Activated CD4-positive, alpha-beta memory T cell treated with anti-CD3 and anti-CD28 coated beads, Interleukin-2, amount 10 ng/mL, durations not matched to agents 7 days and 5 days (primary cell): ENCODE measurements at places on chromosomes 16 and 17. TPM values are rescaled to one million over a fixed set of nuclear protein-coding genes. Genes with fewer than 3 reads are reported as not detected.
A peak's percentile ranks its signal among the peaks of the same experiment; 100 is the strongest.

The HEATR3 gene
- 21.3 TPM for total RNA-seq

The PDILT gene
- total RNA-seq: not detected

The SCGB1C2 gene
- total RNA-seq: not detected

The PGS1 gene
- 75.5 TPM for total RNA-seq

The TEKT1 gene
- total RNA-seq: not detected

The UNC13D gene
- 190 TPM for total RNA-seq

The LGALS9C gene
- total RNA-seq: 3.0 TPM

The HAGHL gene
- 8.9 TPM for total RNA-seq

The NUDT7 gene
- total RNA-seq: 5.3 TPM

The MMD gene
- 29.6 TPM for total RNA-seq

The RGS9 gene
- total RNA-seq: 31.2 TPM

The ST6GALNAC2 gene
- total RNA-seq: 0.25 TPM

The ITGB4 gene
- total RNA-seq: 0.68 TPM

The RAC3 gene
- total RNA-seq: 7.9 TPM

The TMEM256 gene
- total RNA-seq: 77.0 TPM

GRCh38 chr17:35931794-35932425, 1.3 kb upstream of the RDM1 start:
- H3K36me3 ChIP-seq: peaks cover 15% of the 10 kb centered on the region
- H3K27ac ChIP-seq: no peak overlapping the region
- peaks cover 29% of the 10 kb centered on the region for H3K4me1 ChIP-seq
- no peak for DNase-seq
- H3K4me3 ChIP-seq: no peak overlapping the region

GRCh38 chr17:75152922-75153779, 1.2 kb downstream of the JPT1 start:
- peaks cover 49% of the 10 kb centered on the region for H3K4me1 ChIP-seq
- peak overlapping the region; percentile 81 for H3K27ac ChIP-seq
- H3K27me3 ChIP-seq: no peaks in the 10 kb centered on the region

GRCh38 chr17:5373112-5373511, 46.4 kb downstream of the NUP88 start:
- H3K36me3 ChIP-seq: peaks cover 45% of the 10 kb centered on the region
- H3K4me1 ChIP-seq: peaks cover 2% of the 10 kb centered on the region
- no peak overlapping the region for H3K4me3 ChIP-seq
- no peaks in the 10 kb centered on the region for H3K27me3 ChIP-seq

- H3K36me3 ChIP-seq: peaks cover 48% of the 10 kb centered on the region
- peaks cover 14% of the 10 kb centered on the region for H3K27me3 ChIP-seq
- no peak overlapping the region for H3K27ac ChIP-seq
- H3K4me1 ChIP-seq: peaks cover 59% of the 10 kb centered on the region
These were observed 4.5 kb downstream of the RMI2 start for GRCh38 chr16:11349599-11350276.

DNA sequence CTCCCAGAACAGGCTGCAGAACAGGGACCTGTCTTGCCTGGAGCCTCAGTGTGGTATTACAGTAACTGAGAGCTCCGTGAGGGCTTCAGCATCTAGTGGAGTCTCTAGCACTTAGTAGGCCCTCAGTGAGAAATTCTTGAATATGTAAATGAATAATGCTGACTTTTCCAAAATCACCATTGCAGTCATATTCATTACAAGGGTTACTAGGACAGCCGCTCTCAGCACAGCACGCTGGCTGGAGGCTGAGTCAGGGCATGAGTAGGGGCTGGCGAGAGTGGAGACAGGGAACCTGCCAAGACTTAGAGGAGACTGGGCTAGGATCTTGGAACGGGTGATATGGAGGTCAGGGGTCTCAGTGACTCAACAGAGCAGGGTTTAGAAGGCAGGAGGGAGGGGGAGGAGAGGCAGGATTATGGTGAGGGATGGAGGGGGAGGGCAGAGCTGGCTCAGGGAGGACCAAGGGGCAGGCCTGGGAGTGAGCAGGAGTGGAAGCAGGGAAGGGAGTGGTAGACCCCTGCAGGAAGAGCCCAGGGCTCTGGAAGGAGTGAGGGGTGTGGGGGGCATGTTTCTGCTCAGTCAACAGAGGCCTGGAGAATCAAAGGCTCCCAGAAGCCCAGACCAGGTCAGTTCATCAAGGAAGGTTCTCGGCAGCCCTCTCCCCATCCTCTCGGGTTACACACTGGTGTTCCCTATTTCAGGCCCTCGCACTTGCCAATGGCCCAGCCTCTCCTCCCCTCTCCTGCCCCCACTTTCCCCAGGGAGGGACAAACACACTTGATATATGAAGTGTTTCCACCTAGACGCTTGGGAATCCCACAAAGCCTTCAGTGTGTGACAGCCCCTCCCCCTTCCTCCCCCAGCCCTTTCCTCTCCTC, 42.3 kb downstream of the FZD2 start:
- H3K27me3 ChIP-seq: peaks cover 8% of the 10 kb centered on the region
- no peaks in the 10 kb centered on the region for H3K36me3 ChIP-seq
- H3K27ac ChIP-seq: no peak overlapping the region
- H3K4me3 ChIP-seq: no peak overlapping the region

- no peak overlapping the region for H3K27ac ChIP-seq
- no peak overlapping the region for H3K4me3 ChIP-seq
- no peaks in the 10 kb centered on the region for H3K36me3 ChIP-seq
- peaks cover 8% of the 10 kb centered on the region for H3K27me3 ChIP-seq
These were observed 15.8 kb upstream of the ITGAM start for GRCh38 chr16:31243734-31244670.

- no peak overlapping the region for H3K27ac ChIP-seq
- DNase-seq: no peak
- no peak overlapping the region for H3K4me3 ChIP-seq
These were observed 107.8 kb downstream of the CRLF3 start for GRCh38 chr17:30716461-30717290.

- no peak for DNase-seq
- H3K27ac ChIP-seq: no peak overlapping the region
- peaks cover 25% of the 10 kb centered on the region for H3K36me3 ChIP-seq
- H3K4me1 ChIP-seq: peaks cover 28% of the 10 kb centered on the region
These were observed 2.2 kb upstream of the RPL38 start for GRCh38 chr17:74201250-74201649.

- no peak overlapping the region for H3K4me3 ChIP-seq
- H3K4me1 ChIP-seq: peaks cover 15% of the 10 kb centered on the region
- H3K27ac ChIP-seq: no peak overlapping the region
- H3K36me3 ChIP-seq: no peaks in the 10 kb centered on the region
These were observed 104.8 kb downstream of the MGAT5B start for GRCh38 chr17:76973040-76973439.

DNA sequence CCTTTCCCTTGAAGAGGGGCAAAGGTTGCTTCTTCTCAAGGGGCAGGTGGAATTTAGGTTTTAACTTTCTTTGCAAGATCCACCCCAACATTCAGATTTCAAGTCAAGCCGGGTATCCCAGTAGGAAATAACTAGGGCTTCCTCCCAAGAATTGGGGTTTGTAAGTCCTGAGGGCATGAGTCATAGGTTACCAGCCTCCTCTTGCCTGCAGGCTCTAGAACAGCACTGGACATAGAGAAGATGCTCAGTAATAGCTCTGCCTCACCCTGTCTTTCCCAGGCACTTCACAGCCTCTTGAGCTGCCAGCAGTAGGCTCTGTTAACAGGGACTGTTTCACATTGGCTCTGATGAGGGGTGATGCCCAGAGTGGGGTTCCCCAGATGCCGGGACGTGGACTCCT, 35.8 kb upstream of the ZFP90 start:
- peaks cover 11% of the 10 kb centered on the region for H3K27me3 ChIP-seq
- no peaks in the 10 kb centered on the region for H3K36me3 ChIP-seq
- no peaks in the 10 kb centered on the region for H3K4me1 ChIP-seq
- no peak for DNase-seq
- no peak overlapping the region for H3K4me3 ChIP-seq

- H3K4me3 ChIP-seq: no peak overlapping the region
- H3K27ac ChIP-seq: no peak overlapping the region
- no peaks in the 10 kb centered on the region for H3K27me3 ChIP-seq
- H3K4me1 ChIP-seq: peaks cover 4% of the 10 kb centered on the region
- no peak for DNase-seq
- no peaks in the 10 kb centered on the region for H3K36me3 ChIP-seq
These were observed 298.2 kb upstream of the C16orf82 start for GRCh38 chr16:26768385-26769010.

DNA sequence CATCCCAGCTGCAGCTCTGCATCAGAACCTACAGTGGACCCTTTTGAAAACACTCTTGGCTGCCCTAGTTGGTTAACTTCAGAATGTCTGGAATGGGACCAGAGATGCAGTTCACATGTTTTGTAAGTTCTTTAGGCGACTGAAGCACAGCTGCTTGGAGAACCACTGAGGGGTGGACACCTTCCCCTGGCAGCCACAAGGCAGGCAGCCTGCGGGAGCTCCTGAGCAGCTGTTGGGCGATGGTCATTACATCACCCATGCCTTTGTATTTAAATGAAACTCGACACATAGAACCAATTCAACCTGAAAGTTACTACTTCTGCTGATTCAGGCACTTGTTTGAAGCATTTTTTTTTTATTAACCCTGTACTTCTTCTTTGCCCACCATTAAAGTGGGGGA, 151.5 kb downstream of the LGALS9B start:
- no peak overlapping the region for H3K27ac ChIP-seq
- no peak for DNase-seq
- peaks cover under 1% of the 10 kb centered on the region for H3K4me1 ChIP-seq
- H3K4me3 ChIP-seq: no peak overlapping the region
- H3K27me3 ChIP-seq: no peaks in the 10 kb centered on the region
- no peaks in the 10 kb centered on the region for H3K36me3 ChIP-seq

DNA sequence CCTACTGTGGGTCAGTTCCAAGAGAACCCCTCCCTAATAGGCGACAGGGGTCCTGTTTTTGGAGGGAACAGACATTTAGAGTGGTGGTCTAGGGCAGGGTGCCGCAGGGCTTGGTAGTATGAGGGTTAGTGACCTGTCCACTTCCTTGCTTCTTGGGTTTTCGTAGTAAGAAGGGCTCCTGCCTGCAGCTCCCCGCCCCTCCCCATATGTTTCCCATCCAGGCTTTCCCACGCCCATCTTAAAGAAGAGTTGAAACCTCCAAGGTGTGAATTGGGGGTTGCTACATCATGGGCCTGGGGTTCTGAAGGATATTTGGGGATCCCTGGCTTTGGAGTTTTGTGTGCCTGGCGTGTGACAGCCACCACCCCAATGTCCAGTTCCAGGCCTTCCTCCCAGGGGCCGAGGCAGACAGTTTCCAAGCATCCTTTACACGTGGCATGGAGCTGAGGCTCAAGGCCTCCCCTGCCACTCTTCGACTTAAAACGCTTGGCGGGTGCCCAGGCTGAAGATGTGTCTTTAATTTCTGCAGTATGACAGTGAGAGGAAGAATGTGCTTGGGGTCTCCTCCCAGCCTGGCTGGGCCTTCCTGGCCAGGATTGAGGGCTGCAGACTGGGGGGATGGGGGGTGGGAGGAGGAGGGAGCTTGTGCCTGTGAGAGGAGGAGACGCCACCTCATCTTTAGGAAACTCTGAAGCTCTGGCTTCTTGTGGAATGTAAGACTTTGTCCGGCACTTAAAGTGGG, 2.3 kb upstream of the COL1A1 start:
- no peak overlapping the region for H3K4me3 ChIP-seq
- DNase-seq: no peak
- no peaks in the 10 kb centered on the region for H3K36me3 ChIP-seq
- H3K27ac ChIP-seq: no peak overlapping the region

- H3K4me1 ChIP-seq: peaks cover 40% of the 10 kb centered on the region
- peak overlapping the region; percentile 88 for H3K4me3 ChIP-seq
- H3K27me3 ChIP-seq: no peaks in the 10 kb centered on the region
- DNase-seq: no peak
- peak overlapping the region; percentile 85 for H3K27ac ChIP-seq
- peaks cover 31% of the 10 kb centered on the region for H3K36me3 ChIP-seq
These were observed 537 bp downstream of the GOSR1 start for GRCh38 chr17:30477774-30478115.

- no peak for DNase-seq
- no peaks in the 10 kb centered on the region for H3K4me1 ChIP-seq
- peaks cover 14% of the 10 kb centered on the region for H3K27me3 ChIP-seq
- H3K27ac ChIP-seq: no peak overlapping the region
- H3K4me3 ChIP-seq: no peak overlapping the region
These were observed 9.1 kb downstream of the JPH3 start for GRCh38 chr16:87611456-87611855.

DNA sequence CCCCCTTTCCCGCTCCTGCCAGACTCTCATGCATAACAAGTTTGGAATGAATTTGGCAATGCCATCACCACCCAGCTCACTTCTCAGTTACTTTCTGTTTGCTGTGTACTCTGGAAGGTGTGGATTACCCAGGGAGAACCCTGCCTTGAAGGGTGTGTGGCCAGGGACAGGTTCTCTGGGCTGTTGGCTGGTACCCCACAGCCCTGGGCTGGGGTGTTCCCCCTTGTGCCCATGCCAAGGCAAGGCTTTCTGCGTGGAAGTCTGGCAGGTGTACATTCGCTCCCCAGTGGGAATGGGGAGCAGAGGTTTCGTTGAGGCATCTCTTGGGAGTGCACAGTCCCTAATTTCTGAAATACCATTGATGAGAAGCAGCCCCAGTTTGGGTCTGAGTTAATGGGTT, 187.7 kb downstream of the CCDC182 start:
- no peaks in the 10 kb centered on the region for H3K27me3 ChIP-seq
- no peaks in the 10 kb centered on the region for H3K36me3 ChIP-seq
- no peaks in the 10 kb centered on the region for H3K4me1 ChIP-seq
- DNase-seq: no peak

DNA sequence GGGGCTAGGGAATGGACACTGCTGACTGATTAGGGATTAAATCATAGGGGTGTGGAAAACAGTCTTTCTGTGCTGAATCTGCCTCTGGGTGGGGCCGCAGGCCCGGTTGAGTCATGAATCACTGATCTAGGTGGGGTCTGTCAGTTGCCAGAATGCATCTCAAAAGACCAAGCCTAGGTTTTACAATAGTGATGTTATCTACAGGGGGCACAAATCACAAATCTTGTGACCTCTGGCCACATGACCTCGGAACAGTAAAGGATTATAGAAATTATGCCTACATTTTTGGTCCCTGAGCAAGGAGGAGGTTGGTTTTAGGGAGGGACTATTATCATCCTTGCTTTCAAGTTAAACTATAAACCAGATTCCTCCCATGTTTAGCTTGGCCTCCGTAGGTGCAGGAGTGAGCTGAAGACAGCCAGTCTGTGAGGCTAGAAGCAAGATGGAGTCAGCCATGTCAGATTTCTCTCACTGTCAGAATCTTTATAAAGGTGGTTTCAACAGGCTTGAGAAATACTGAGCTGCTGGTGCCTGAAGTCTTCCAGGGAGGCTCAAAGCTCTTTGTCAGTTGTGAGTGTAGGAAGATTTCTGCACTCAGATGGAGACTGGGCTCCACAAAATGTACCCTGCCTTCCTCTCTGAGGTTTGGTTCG, 12.9 kb downstream of the GNGT2 start:
- DNase-seq: no peak
- peaks cover 2% of the 10 kb centered on the region for H3K27me3 ChIP-seq
- peaks cover 43% of the 10 kb centered on the region for H3K4me1 ChIP-seq
- H3K4me3 ChIP-seq: no peak overlapping the region
- peaks cover 6% of the 10 kb centered on the region for H3K36me3 ChIP-seq
- H3K27ac ChIP-seq: no peak overlapping the region

GRCh38 chr16:89313583-89313982, 96.1 kb downstream of the ZNF778 start:
- H3K36me3 ChIP-seq: peaks cover 69% of the 10 kb centered on the region
- DNase-seq: no peak
- no peaks in the 10 kb centered on the region for H3K27me3 ChIP-seq
- peak overlapping the region; percentile 70 for H3K4me3 ChIP-seq
- H3K4me1 ChIP-seq: peaks cover 90% of the 10 kb centered on the region
- H3K27ac ChIP-seq: peak overlapping the region; percentile 99
